ENCODE measurements at places on chromosomes 5 and 9.
A peak's percentile ranks its signal among the peaks of the same experiment; 100 is the strongest.

- DNase-seq, result no peak
Measured at GRCh38 chr5:38079620-38080402, 178.5 kb upstream of the EGFLAM start.

DNA sequence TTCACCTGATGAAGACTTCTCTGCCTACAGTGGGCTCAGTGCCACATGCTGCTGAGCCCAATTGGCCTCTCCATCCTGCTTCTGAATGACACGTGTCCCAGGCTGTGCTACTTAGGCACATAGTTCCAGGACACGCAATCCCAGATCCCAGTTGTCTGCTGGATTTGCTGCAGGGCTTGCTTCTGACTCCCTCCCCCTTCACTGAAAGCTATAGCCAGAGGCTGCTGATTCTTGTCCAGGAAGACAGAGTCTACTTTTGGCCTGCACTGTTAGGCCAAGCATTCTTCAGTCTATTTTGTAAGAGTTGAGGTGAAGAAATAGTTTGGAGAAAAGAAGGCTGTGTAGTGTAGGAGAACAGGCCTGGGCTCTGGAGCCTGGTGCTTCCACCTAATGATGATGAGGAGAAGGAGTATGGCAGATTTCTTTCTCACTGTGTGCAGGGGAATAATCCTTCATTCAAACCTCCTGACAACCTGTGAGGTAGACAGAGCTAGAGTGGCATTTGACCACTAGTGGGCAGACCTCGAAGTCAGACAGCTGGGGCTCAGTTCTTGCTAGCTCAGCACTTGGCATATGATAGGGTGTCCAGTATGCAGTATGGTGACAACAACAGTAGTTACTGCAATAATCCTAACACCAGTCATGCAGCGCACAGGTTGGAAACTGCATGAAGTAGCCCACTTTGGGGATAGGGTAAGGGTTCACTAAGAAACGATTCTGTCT, 19.5 kb upstream of the ASPN start:
- DNase-seq, result peak; percentile 36

- DNase-seq, result peak; percentile 30
Measured at GRCh38 chr9:132027752-132028663, 51.7 kb downstream of the MED27 start.

DNA sequence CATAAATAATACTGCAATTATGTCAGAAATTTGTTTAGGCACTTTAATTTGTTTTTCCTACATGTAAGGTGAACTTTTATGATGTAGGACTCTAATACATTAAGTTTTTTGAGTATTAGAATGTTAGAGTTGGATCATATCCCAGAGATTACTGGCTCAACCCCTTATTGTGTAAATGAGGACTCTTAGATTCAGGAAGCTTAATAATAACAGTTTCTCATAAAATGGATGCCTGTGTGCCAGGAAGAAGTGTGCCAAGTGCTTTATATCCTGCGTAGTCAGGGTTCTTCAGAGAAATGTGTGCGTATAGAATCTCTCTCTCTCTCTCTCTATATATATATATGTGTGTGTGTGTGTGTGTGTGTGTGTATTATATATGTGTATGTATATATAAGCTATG, 388.5 kb downstream of the CAAP1 start:
- no peak for DNase-seq

- no peak for DNase-seq
Measured at GRCh38 chr5:170049713-170050112, 56.0 kb upstream of the FOXI1 start.

GRCh38 chr9:95989297-95989696, 113.8 kb downstream of the ERCC6L2 start:
- peak; percentile 23 for DNase-seq

DNA sequence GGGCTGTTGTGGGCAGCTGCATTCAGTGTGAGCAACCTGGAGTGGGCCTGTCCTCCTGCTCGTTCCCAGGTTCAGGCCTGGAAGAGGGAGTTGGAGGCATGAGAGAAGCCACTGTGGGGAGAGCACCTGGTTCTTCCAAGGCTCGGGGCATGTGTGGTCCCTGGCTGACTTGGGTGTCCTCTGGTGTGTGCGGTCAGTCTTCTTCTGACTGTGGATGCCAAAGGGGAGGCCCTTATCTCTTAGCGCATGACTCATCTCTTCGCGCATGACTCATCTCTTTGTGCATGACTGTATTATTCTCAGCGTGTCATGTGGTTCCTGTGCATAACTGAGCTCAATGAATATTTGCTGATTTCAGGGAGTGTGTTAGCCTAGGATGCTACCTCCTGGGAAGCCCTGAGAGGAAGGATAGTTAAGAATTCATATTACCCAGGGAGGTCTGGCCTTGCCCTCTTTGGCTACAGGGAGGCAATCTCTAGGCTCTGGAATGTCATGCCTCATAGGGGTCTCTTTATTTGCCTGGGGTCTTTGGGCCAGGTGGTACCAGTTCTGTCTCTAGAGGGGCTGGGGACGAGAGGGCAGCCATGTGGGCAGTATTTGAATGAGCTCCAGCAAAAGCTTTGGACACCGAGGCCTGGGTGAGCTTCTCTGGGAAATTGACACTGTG, 188.7 kb downstream of the HSPA4 start:
- peak; percentile 89 for DNase-seq

DNA sequence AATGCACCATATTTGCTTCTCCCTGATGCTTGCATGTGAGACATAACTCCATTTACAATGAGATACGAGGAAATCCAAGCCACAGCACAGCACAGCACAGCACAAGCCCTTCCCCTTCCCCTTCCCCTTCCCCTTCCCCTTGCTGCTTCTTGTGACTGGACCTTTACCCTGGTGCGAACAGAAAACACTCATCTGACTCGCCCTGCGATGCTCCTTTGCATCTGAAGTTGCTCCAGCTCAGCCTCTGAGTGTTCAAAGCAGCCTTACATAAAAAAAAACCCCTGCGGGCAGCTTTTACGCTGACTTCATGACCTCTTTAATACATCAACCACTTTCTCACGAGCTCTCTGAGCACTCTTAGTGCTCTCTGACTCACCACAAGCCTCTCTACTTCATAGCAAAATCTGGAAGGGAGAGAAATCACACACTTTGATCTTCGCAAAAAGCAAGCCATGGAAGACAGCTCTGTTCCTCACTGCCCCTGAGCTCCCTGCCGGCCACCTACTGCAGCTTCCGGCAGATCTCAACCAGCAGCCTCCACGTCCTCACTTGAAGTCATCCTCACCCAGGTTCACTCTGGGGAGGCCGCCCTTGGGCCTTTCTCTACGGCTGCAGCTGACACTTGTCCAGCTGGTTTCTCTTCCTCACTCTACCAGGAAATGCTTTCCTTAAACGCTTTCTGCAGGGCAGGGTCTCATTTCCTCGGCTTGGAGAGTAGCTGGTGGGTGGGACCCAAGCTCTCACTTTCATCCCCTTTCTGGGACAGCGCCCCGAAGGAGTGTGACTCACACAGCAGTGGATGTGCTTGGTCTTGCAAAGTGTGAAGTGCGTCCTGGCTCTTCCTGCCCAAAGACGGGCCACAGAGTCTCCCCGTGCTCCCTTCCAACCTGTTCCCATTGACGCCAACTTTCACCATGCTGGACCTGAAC, 5.3 kb downstream of the SLC34A1 start:
- DNase-seq, result peak; percentile 76

GRCh38 chr9:90680534-90680933, 37.9 kb upstream of the DIRAS2 start:
- DNase-seq, result no peak

GRCh38 chr5:139391570-139392323, 2.0 kb upstream of the MZB1 start:
- peak; percentile 24 for DNase-seq

- DNase-seq, result no peak
Measured at GRCh38 chr5:19018822-19019221, 969.2 kb downstream of the CDH18 start.

- DNase-seq, result no peak
Measured at GRCh38 chr9:92950359-92950955, 3.1 kb downstream of the FGD3 start.

GRCh38 chr9:34362614-34363214, 14.0 kb downstream of the MYORG start:
- DNase-seq, result no peak

GRCh38 chr5:9495121-9495520, 50.8 kb downstream of the SEMA5A start:
- DNase-seq, result no peak

- DNase-seq, result no peak
Measured at GRCh38 chr5:138649316-138649720, 74.1 kb upstream of the HSPA9 start.

DNA sequence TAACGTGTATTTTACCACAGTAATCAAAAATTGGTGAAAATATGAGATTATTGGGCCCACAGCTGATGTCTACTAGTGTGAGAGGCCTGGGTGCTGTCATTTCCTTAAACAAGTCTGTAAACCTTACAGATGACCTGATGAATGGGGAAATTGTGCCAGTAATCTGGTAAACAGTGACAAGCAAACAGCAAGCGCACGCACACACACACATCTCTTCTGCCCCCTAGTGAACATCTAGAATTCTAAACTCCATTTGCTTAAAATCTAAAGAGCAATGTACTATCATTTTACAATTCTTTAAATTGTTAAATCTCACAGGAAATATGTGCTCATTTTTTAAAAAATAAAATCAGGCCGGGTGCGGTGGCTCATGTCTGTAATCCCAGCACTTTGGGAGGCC, 7.5 kb upstream of the RAPGEF1 start:
- peak; percentile 48 for DNase-seq

DNA sequence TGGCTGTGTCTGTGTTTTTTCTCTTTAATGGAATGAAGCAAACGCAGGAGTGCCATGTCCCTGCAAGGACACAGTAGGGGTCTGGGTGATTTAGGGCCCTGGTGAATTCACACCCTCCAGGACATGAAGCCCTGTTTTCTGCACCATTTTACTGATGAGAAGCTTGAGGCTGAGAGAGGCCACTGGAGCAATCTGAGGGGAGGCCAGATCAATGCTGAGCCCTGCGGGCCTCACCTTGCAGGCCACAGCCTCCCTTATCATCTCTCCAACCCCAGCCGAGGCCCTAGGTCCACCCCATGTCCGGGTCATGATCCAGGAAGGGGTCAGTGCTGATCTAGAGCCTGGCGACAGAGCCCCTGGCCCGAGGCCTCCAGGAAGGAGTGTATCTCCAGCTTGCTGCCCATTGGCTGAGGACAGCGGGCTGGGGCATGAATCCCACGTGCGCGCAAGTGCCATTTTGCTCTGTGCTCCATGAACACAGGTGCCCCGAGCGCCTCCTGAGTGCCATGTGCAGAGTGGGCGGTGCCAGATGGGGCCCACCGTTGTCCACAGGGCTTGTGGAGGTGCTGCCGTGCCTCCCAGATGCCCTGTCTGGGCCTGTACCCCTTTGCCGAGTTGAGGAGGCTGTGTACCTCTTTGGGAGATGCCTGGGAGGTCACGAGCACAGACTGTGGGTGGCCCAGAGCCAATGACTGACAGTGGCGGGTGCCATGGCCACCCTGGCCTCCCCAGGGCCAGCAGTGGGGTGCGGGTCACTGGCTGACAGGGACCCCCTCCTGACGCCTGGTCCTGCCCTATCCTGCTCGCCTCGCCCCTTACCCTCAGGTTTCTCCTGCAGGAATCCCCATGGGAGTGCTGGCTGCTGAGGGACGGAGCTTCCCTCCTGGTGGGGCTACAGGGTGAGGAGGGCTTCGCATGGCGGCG, 32.3 kb upstream of the LPCAT1 start:
- DNase-seq, result no peak

DNA sequence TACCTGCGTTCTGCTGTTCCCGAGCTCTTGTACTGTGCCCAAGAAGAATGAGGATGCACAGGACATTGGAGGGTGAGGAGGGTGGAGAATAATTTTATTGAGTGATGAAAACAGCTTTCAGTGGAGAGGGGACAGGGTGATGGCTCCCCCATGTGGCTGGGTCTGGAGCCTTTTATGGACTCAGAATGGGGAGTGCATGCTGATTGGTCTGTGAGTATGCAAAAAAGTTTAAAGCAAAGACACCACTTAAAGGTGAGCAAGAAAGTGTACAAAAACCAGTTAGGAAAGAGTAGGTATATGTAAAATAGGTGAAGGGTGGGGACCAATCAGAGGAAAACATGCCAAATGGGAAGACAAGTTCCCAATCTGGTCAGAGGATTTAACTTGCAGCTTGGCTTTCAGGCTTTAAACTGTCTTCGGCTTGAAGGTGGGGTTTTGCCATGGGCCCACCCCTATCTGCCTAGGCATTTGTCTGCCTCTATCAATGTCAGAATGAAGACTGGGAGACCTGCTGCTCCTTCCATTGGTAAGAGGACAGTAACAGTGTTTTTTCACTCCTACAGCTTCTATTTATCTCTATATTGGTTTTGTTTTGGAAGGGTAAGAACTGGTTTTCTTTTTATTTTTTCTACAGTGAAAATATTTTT, 118.0 kb upstream of the RAI14 start:
- no peak for DNase-seq

- DNase-seq, result no peak
Measured at GRCh38 chr5:81552852-81553566, 159.1 kb upstream of the ACOT12 start.

- DNase-seq, result no peak
Measured at GRCh38 chr9:38417003-38417945, 7.0 kb downstream of the IGFBPL1 start.

All from fibroblast of skin of right quadriceps (primary cell).